GM12864 (cell line): ENCODE measurements at places on chromosomes 3 and 15.

DNA sequence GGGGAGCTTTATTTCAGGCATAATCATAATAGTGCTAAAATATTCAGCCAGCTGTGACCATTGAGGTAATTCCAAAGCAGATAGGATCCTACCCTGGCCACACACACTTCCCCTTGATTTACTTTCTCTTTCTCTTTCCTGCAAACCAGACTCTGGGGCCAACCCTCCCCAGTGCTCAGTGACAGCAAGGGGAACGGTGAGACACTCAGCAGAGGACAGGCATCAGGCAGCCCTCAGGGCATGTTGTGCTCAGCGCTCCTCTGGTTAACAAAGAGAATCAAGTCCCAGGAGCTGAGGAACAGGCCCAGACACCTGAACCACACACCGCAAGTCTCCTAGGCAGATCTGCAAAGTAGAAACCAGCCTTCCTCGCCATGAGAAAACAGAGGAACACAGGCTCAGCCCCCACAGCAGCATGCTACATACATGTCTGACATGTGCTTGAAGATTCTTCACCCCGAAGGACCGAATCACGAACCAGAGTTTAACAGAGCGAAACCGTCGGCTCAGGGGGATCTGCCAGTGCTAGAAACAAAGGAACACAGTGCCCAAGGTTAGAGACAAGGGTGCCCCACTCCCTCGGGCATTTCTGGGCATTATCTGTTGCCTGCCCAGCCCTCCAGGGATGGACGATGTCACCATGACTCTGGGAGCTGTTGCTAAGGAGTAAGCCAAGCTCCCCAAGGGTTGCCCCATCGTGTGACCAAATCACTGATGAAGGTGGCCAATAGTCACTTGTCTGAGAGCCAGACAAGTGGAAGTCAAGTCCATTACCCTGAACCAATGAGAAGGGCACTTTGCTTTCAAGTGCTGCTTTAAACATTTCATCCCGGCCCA lies 17.5 kb downstream of the HDC start:
- peak; percentile 55 for DNase-seq

DNA sequence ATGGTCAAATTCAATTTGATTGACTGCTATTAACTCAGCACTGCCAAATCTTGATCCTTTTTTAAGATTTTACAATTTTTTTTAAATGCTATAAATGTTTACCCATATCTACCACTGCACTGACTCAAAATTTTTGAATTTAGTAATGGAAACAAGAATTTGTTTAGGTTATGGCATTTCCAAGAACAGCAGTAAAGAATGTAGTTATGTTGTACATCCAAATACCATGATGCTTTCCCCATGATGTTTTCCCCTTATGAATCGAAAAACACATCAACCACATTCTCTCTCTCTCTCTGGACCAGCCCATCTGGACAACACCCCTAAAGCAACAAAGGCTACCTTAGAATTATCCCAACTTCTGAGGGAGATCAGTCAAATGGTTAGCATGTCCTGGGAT lies 14.2 kb downstream of the CHRM5 start:
- DNase-seq = no peak

DNA sequence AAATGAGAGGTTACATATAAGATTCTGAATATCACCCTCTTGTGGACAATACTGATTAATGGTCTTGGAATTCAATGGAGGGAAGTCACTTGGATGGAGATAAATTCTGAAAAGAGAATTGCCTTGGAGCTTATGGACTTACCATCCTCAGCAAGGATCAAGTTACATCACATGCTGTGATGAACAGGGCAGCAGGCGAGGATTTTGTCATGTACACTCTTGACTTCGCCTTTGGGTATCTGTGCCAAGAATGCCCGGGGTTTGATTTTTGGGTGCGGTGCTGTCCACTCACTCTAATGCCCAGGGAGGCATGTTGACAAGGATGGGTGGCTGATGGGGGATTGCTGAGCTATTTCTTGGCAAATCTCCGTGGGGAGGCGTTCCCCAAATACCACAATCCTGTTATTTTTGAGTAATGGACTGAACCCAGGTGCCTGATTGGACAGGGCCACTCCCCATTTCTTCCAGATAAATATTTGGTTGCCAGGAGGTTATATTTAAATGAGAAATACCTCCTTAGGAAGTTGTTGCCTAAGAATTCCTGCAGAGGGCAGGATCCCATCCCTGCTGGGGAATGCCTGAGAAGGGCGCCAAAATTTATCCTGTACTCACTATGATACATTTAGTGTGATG lies 96.3 kb downstream of the TPRG1 start:
- no peak for DNase-seq

DNA sequence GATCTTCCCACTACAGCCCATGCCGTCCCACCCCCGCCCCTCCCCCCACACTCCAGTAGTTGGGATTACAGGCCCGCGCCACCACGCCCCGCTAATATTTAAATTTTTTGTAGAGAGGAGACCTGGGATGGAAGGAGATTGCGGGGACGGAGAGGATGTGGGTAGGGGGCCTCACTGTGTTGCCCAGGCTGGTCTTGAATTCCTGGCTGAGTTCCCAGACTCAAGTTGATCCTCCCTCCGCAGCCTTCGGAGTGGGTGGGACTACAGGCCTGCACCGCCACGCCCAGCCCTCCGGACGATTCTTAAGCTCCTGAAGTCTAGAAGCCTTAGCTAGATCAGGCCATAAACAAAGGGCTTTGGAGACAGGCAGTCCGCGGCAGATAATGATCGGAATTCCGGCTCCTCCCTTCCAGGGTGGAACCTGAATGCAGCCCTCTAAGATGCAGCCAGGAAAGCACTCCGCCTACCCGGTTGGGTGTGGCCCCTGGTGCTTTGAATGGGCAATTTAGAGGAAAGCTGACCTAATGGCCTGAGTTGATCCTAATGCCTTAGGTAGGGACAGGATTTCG lies at the start of gene DPPA2:
Gene DPPA2, minus strand, starts transcription at position 356 of the 569 bp plus-strand sequence. CDS start 1,975 bp downstream, outside the sequence.
- DNase-seq = no peak

GRCh38 chr3:169465417-169465816 lies 198.1 kb downstream of the MECOM start:
- no peak for DNase-seq

DNA sequence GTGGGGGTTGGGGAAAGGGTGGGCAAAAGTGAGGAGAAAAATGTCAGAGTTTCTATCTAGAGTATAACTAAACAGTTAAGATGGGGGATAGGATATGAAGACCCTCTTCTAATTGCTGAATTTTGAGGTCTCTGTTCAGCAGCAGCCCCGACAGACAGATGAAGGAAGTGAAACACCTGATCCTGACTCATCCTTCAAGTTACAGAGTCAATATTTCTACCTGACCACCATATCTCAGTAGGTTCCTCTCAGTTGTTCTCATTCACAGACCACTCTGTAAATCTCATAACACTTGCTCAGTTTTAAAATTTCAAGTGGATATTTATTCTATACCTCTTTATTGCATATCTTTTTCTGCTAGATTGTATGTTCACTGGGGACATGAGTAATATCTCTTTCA lies 69.5 kb downstream of the CCDC54 start:
- DNase-seq = no peak

DNA sequence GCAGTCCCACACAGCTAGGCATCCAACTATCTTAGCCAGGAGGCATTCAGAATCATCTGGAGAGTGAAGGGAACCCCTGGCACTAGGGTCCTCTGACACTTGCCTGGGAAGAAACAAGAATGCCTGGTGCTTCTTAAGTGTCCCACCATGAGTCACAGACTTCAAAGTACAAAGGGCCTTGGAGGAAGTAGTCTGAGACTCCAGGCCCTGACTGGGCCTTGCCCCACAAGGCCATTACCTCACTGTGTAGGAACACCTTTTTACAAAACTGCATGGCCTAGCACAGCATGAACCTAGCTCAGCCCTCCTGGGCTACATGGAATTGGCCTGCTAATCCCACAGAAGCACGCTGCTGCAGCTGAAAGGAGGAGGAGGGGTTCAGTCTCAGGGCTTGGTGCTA lies 104.5 kb upstream of the SLCO2A1 start:
- no peak for DNase-seq

DNA sequence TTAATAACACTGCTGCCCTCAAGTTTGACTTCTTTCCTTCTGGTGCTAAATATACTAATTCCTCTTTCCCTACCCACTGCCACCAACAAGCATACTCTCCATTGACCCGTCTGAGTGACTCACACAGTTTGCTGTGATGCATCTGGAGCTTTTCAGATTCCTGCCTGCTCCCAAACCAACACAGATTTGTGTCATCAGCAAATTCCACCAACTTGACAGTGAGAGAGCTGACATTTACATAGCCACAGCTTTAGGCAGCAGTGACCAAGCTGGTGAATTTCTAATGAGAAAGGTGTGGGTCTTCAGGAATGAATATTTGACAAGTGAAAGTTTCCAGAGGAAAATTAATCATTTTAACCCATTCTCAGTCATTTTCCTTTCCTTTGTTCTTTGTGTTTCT lies 96.5 kb upstream of the PRICKLE2 start:
- no peak for DNase-seq

GRCh38 chr3:54865316-54865715 lies 62.5 kb downstream of the LRTM1 start:
- no peak for DNase-seq

GRCh38 chr15:38843736-38844590 lies 279.3 kb upstream of the RASGRP1 start:
- no peak for DNase-seq

DNA sequence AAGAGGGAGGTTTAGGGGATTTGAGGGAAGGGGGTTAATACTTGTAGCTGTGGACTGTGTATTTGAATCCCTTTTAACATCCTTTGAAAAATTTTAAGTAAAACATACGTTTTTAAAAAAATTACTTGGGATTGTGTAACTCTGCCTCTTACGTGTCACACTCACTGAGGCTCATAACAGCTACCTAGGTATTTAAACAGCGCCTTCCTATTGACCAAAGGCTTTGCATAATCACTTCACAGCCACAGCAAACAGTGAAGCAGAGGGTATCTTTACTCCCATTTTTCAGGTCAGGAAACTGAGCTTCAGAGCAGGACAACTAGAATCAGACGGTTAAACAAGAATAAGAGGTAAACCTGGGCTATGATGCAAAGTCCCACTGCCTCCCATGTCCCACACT lies 95.9 kb downstream of the TLE3 start:
- DNase-seq = no peak

DNA sequence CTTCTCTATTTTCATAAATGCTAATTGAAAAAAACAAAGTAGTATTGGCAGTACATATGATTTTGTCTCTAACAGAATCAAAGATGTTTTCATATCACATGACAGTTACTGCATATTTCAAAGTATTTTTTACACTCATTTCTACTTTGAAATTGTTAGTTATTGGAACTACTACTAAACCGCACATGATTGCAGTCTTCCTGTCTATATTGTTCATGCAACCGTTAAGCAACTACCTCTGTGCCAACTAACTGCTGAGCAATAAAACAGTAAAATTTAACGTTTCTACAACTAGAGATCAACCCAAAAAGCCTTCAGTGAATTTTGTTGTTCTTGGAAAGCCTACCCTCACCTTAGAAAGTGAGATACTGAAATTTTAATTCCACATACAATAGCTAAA lies 64.2 kb downstream of the DMXL2 start:
- DNase-seq = no peak

DNA sequence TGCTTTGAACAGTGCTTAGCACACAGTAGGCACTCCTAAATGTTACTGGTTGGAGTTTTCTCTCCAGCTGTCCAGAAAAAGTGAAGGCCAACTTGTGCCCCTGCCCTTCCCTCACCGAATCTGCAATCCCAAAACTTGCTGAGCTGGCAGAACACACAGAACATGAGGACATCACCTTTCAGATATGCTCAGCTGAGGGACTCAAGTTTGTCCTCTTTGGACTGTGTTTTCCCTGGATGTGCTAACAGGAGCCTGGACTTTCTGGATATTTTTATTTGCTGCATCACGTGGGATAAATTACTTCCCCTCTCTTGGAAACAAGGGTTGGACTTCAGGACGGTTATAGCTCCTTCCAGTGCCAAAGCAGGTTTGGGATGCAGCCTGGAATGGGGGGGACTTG lies 59.5 kb upstream of the SMAD6 start:
- no peak for DNase-seq

- DNase-seq = no peak
These were observed 326.6 kb downstream of the ARPP21 start for GRCh38 chr3:35965908-35966307.

GRCh38 chr3:46527239-46527638 lies 29.5 kb downstream of the RTP3 start:
- no peak for DNase-seq

DNA sequence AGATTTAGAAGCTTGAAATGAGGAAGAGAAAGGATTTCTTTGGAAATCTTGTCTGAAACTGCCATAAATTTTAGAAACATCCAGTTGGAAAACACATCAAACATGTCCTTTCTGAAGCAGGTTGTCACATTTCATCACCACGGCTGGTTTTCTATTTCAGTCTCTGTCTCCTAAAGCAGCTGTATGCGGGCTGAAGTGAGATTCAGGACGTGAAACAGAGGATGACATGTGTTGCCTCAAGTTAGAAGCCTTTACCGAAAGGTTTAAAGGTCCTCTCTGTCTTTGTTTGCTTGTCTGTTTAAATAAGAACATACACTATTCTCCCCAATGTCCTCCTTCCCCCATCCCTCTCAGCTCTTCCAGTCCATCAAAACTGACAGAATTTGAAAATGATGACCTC lies 141.9 kb downstream of the SQOR start:
- no peak for DNase-seq

DNA sequence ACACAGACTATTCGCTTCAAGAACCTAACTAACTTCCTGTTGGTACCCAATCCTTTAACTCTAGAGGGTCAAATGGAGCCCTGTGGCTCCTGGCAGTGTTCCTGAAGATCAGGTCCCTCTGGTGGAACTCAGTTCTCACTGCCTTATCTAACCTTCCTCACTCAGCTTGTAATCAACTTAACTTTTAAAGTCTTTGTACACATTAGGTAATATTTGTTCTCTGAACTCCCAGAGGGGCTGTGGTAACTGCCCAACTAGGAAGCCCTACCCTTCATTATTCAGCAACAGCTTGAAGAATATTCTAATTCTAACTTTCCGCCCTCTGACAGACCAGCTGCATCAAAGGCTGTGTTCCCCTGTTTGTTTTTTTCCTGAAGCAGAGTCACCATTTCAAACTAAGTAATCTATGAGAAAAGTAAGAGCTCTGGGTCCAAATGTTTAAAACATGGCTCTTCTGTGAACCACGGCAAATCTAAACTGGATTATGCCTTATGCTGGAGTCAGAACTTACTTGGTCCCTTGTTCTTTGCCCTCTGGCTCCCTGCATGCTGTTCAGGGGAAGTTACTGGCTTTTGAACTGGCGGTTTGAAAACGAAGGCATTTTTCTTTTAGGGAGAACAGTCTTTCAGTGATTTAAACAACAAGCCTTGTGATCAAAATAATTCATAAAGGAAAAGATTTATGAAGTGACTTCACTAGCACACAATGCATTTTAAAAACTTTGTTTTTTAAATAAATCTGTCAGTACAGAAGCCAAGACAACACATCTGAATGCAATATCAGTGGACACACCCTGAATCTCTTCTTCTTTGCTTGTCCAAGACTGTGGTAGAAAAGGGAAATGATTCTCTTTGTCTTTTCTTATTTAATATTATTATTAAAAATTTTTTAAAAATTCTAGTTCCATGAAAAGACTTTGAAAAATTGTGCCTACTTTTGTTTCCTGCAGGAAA lies 365.6 kb downstream of the TIGIT start:
- no peak for DNase-seq

- no peak for DNase-seq
These were observed 219.7 kb downstream of the SLCO3A1 start for GRCh38 chr15:92073044-92073785.

GRCh38 chr3:64185436-64185835 lies 39.8 kb downstream of the PRICKLE2 start:
- no peak for DNase-seq
